ENCODE measurements at places on chromosomes 3 and 15. TPM values are rescaled to one million over a fixed set of nuclear protein-coding genes. Genes with fewer than 3 reads are reported as not detected.

GRCh38 chr3:119261055-119261454 is 20.4 kb upstream of the B4GALT4 start:
- DNase-seq: no peak

Gene GOLGA6A
- under 0.01 TPM for total RNA-seq

Gene ACTR8
- 48.9 TPM for total RNA-seq

Gene CEMIP
- 687 TPM for total RNA-seq

DNA sequence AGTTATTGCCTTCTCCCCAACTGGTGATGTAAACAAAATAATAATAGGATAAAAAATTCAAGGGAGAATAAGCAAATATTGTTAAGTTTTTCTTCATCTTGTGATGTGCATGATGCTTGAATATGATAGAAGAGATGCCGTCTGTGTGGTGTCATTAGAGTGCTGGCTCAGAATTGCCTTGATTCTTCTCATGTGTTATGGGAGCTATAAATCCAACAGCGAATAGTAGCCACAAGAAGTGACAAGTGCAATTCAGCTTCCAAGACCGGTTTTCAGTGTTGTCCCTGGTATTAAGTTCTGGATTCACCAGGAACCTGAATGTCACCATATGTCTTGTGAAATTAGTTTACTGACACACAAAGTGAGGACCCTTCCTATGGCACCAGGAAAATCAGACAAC is 547.0 kb downstream of the NSUN3 start:
- DNase-seq: no peak

DNA sequence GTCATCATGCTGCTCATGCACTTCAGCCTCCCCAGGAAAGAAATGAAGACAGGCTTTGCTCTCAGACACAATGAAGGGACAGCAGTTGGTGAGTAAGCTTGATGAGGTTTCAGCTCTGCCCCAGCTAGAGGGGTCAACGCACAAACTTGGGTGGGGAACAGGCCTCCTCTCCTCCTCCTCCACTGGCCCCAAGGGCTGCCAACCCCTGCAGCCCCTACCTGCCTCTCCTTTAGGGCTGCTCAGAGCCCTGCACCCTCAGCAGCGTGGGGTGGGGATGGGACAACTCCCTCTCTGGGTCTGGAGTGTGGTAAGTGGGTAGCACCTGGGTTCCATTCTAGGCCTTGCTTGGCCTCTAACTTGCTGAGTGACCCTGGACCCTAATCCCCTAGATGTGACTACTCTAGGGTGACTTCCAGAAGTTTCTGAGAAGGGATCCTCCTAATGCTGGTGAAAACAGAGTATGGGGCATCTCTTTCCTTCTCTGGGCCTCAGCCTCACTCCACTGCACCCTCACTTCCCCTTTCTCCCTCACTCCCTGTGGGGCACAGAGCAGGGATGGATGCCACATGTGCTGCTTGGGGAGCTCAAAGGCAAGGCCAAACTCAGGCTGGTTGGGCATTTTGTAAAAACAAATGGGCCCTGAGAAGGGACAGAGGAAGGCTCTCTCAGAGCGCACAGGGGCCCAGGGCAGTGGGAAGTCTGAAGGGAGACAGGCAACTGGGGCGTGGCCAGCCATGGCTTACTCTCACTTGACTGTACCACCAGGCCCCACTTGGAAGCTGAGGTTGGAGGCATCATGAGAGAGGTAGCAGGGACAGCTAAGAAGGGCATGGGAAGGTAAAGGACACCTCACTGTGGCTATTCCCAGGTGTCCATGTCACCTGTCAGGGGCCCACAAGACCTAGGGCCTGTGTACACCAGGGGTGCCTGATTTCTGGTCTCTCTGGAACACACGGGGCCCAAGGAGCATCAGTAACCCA is 64.0 kb downstream of the SYNM start:
- no peak for DNase-seq

GRCh38 chr3:7385635-7386034 is 524.7 kb downstream of the GRM7 start:
- DNase-seq: no peak

Gene PXYLP1
- 9.1 TPM for total RNA-seq

DNA sequence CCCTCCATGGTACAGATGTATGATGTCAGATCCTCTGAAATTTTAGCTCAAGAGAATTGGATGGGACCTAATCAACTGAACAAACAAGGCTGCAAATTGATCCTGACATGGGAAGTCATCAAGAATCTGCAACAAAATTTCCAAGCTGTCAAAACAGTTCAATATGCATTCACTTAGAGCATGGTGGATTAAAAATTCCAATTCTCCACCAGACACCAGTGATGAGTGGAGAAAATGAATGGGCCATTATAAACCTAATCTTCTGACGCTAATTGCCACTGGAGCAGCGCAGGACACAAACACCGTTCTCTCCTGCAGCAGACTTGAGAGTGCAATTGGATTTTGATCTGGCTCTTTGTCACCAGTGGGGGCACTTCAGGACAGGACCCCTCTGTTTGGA is 94.2 kb downstream of the MINAR1 start:
- DNase-seq: no peak

GRCh38 chr15:50687302-50687902 is 805 bp upstream of the TRPM7 start:
- DNase-seq: no peak

Gene UROC1
- not detected for total RNA-seq

DNA sequence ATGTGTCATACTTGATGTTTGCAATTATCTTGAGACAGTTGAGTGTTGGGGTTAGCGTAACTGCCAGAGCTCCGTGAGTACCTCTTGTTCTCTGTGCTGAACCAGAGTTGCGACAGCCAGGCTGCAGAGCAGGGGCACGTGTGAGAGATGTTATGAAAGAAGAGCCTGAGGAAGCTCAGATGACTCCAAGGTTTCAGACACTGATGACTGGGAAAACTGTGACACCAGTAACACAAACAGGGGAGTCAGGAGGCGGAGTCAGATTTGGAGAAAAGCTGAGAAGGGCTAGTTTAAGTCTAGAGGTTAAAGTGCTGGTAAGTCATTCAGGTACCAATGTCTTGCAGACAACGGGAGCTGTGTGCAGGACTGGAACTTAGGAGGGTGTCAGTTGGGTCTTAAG is 45.0 kb downstream of the BLM start:
- no peak for DNase-seq

DNA sequence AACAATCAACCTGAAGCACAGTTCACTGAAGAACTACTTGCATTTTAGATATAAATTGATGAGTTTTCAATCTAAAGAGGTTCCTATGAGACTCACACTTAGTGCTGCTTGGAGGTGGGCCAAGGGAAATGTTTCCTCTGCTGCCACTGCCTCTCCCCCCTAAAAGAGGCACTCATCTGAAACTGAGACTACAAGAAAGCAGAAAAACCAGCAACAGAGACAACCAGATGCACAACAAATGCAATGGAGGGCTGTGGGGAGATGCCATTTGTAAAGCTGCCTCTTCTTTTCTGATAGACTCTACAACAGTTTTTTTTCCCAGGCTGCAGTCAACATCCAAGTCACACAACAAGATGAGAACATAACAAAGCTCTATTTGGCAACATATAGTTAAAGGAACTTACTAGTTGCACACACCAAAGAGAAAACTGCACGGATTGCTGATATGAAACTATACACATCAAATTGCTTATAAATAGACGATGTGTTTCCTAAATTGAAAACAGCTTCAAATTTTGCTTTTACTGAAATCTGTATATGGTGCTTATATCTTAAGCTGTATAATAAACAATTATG is 11.0 kb downstream of the TSPAN3 start:
- no peak for DNase-seq

- no peak for DNase-seq
Observed at GRCh38 chr3:39502838-39503145, 35.3 kb downstream of the MOBP start.

DNA sequence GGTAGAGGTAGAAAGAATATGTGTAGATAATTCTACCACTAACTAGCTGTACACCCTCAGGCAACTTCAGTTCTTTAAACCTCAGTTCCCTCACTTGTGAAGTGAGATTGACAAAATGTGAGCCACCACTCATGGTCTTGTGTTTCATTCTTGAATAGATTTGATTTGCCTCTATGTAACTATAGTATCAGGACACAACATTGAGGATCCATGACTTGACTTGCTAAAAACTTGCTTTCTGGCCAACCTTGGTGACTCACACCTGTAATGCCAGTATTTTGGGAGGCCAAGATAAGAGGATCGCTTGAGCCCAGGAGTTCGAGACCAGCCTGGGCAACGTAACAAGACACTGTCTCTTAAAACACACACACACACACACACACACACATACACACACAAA is 115.8 kb upstream of the FLNB start:
- DNase-seq: no peak

- peak; percentile 95 for DNase-seq
Observed at GRCh38 chr3:129608087-129608935, 1.8 kb upstream of the PLXND1 start.

DNA sequence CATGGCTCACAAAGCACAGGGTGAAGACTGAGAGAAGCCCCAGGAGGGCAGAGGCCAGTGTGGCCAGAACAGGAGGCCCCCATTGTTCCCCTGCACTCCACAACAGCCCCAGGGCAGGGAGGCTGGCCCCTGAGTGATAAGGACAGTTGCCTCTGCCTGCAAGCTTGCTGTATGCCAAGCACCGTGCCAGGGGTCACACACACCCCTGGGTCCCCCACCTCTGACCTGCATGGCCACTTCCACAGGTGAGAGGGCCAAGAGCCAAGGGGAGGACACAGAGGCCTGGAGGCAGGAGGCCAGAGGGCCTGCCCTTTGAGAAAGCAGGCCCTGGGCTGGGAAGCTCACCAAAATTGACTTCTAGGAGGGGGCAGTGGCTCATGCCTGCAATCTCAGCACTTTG is 23.7 kb downstream of the ATRIP start:
- DNase-seq: no peak

Gene GLT8D1
- total RNA-seq: 103 TPM

GRCh38 chr3:126126811-126127431 is 43.0 kb upstream of the SLC41A3 start:
- no peak for DNase-seq

- no peak for DNase-seq
Observed at GRCh38 chr3:173463250-173463649, 65.7 kb downstream of the NLGN1 start.

DNA sequence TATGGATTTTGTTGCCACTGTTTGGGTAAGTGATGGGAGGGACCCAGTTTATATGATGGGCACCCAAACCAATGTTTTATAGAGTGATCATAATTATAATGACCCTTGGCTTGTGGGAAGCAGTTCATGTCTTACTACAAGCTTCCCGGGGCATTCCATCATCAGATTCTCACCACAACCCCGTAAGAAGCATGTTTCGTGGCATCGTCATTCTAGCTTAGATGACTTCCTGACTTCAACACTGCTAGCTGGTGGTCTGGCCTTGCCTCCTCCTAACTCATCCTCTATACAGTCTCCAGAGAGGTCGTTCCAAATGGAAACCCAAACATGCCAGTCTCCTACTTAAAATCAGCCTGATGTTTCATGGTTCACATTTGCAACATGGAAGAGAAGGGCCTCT is 226.9 kb downstream of the ADAMTS9 start:
- no peak for DNase-seq

Gene PROK2
- not detected for total RNA-seq

GRCh38 chr15:54681584-54681983 is 515.2 kb downstream of the RSL24D1 start:
- DNase-seq: no peak

DNA sequence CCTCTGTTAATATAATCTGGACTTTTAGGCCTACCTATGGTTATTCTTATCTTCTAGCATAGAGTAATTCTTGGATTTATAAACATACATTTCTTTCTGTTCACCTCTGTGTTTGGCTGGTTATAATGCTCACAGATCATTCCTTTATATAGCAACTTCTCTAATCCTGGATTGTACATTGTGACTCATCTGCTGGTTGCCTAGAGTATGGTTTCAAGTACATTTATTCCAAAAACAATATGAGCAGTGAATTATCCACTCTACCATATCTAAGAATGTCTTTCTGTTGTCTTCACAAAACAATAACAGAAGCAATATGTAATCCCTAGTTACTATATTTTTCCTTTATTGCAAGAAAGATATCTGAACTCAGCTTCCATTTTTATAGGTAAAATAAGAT is 35.3 kb downstream of the FSIP1 start:
- DNase-seq: peak; percentile 78

Measured in osteoblast (primary cell).